Urinary bladder (tissue), 4 donors: ENCODE measurements at places on chromosomes 5 and 9. TPM values are rescaled to one million over a fixed set of nuclear protein-coding genes. Genes with fewer than 3 reads are reported as not detected.

GCNT4 gene
- total RNA-seq = 16.7 TPM

GARIN3 gene
- not detected for total RNA-seq

DNA sequence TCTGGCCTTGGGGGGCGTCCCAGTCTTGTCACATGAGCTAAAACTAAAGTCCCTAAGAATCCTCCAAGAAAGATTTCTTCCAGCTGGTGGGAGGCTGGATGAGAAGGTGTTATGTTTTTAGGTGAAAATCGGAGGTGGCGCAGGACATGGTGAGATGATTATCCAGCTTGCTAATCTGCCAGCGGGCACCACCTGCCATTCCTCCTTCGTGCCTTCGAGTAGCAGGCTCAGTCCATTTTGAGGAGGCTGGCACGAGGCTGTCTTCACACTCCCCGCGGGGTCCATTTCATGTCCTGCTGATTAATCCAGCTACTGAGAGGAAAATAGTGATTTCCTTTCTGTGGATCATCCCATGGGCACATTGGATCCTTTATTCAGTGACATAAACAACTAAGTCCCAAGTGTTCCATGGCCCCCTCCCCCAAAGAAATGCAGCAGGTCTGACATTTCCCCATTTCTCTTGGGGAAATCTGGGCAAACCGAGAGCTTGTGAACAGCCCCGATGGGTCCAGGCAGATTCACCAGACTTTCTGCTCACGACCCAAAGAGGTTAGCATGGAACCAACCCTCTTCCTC lies 38.2 kb upstream of the EXOC3 start:
- no peak for DNase-seq

DNA sequence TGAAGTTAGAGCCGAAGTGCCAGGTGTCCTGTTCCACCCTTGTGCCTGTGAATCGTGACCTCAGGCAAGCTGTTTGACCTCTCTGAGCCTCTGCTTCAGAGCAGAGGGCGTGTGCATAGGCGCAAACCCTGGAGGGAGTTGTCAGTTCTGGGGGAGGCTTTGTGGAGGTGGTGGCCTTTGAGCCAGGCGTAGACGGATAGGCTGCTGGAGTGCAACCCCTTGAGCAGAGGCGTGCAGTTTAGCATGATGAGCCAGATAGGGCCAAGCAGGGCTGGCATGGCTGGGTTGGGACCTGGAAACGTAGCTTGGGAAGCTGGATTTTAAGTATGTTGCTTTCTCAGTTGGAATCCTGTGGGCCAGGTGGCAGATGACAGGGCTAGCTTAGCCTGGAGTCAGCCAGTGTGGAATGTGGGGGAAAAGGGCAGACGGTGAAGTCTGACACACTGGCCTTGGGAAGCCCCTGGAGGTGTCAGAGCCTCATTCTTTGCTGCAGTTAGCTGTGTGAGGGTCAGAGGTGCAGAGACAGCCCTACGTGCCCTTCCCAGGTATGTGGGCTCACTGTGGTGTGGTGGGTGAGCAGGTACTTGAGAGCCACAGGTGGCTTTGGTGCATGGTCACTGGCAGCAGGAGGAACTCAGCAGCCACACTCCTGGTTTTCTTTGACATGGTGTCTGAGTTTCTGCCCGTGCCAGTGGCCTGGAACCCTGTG lies 93.4 kb downstream of the DAB2IP start:
- no peak for DNase-seq

GRCh38 chr9:137547687-137548543 lies 2.3 kb downstream of the PNPLA7 start:
- no peak for DNase-seq
